ENCODE measurements at places on chromosomes 5 and 9.

GRCh38 chr5:77117161-77117560, 30.1 kb upstream of the ZBED3 start:
- DNase-seq, result no peak

DNA sequence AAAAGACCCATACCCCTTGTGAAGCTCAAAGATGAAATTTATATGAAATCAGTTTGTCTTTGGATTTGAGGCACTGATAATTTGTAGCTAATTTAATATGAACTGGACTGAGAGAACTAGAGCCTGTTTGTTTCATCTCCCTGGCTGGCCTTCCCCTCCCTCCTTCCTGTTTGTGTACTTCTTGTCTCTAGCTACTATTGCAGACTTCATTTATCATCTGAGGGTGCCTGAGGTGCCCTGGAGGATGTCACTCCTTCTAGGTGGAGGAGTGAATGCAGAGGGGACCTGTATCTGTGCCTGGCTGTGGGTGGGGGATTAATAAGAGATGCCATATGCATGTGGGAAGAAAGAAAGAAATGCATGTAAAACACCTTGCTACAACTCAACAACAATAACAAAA, 22.2 kb upstream of the GNPDA1 start:
- DNase-seq, result no peak

- DNase-seq, result no peak
These were observed 608 bp downstream of the ELOVL7 start for GRCh38 chr5:60843386-60843935.

DNA sequence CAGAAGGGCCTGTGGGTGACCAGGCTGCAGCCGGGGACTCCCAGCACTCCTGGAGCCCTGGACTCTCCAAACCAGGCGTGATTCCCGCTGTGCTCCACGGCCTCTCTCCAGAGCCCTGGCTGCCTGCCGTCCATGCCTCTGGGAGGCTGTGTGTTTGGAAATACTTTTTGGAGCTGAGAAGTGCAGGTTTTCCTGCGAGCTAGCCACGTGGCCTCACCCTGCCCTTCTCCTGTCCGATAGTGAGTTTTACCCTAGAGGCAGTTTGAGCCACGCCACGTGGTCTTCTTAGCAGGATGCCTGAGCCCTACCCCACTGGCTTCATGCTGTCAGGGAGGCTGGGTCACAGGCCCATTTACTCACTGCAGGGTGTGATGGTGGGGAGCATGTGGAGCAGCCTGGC, 71.3 kb downstream of the COL5A1 start:
- DNase-seq, result no peak

- no peak for DNase-seq
These were observed 58.3 kb downstream of the EGFLAM start for GRCh38 chr5:38316544-38317224.
